ENCODE measurements at places on chromosomes 6 and 20.

DNA sequence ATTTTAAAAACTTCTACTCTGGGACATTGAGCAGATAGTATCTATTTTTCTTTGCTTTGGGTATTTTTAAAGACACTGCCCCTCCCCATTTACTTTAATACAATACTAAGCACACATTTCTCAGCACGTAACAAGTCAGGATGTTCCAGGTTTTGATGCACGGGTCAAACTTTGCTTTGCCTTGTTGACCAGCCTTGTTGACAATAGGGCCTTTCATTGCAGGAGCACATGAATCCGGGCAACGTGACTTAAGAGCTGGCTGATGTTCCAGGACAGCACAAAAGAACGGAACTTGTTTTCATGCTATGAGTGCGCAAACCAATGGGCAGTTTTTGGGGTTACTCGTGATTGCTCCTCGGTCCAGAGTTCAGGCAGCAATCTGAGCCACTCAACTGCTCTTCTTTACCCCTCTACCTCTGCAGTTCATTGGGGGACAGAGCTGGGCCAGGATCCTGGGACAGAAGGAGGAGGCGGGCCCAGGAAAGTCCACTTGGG, 78.6 kb upstream of the SLC22A16 start:
- DNase-seq: no peak

GRCh38 chr6:37990762-37991525, 171.4 kb downstream of the ZFAND3 start:
- DNase-seq: no peak

DNA sequence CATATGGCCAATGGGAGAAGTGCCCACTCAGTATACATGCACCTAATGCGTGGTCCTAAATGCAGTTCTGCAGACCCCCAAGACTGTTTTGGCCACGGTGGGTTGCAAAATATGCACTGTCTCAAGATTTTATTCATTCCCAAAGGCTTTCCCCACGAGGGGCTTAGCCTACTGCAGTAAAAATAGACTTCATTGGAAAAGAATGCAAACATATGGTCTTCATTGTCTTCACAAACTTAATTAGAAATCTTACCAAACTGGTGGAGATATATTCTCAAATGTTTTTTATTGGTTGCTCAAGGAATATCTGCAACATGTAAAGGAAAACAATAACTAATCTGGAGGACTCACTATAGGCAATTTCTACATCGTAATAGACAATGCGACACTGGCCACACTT, 31.6 kb upstream of the PRL start:
- no peak for DNase-seq

DNA sequence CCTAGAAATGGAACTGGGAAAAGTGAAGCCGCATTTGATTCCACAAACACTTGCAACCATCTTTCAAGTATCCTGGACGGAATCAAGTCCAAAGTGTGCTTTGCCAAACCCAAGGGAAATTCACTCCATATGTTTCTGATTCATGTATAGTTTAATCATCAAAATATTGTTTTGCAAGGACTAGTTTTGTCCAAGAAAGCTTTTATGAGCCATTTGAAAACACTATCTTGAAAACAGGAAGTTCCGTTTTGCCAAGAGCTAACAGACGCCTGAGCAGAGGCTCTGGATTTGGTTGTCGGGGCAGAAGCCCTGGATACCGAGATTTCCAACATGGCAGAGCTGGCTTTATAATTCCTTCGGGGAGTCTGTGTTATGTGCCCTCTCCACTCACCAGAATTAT, 251.1 kb downstream of the PHACTR1 start:
- no peak for DNase-seq

DNA sequence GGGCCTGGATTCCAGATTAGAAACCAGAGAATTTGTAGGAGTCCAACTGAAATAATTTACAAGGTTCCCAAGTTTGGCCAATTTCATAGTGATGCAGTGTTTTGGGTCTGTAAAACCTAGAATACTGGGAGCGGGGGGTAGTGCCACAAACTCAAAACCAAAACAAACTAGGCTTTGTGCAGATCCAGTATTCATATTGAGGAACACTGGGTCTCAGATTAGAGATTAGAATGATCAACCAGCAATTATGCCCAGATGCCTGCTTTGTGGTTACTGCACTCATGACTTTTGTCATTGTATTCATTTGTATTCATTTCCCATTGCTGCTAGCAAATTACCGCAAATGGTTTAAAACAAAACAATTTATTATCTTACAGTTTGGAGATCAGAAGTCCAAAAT, 3.2 kb upstream of the NDUFAF4 start:
- no peak for DNase-seq

DNA sequence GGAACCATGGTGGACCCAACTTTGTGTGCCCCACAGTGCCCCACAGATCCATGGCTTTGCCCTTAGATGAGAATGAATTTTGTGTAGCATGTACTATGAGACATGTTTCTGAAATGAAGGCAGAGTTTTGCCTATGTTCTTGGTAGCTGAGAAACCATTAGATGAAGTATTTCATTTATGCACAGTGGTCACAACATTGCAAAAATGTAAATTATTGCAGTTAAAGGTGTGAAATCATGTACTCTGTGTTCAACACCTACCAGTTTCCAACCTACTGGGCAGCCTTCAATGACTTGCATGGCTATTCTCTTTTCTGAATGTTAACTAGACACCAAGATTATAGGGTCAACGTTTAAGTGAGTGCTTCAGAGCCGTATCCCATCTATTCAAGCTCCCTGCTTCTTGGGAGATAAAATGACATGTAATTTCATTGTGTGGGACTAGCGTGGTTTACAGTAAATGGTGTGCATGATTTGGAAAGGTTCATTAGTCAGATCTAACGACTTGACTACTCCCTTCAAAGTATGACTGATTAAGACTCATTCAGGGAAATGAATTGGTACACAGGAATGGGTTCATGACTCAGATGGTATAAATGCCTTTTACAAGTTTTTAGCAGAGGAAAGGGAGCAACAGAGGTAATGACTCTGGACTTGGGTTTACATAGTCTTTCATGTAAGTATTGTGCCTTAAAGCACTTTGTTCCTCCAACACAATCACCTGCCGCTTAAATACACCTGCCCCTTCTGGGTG, 106.1 kb upstream of the AKIRIN2 start:
- no peak for DNase-seq

- no peak for DNase-seq
Observed at GRCh38 chr6:38831865-38832264, 116.8 kb downstream of the DNAH8 start.

DNA sequence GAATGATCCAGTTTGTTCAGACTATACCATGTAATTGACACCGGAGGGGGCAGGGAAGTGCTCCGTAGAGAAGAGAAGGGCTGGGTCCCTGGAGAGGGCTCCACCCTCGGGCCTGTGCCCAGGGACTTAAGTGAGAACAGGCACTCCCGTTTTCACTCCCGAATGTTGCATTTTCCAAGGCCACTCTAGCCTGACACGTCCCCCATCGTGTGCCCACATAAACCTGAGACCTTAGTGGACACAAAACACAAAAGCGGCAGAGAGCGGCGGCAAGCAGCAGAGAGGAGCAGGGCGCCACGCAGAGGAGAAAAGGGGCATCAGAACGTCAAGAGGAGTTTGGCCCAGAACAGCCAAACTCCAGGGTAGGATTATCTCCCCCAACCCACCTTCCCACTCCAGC, 1405.1 kb downstream of the GRIK2 start:
- no peak for DNase-seq

DNA sequence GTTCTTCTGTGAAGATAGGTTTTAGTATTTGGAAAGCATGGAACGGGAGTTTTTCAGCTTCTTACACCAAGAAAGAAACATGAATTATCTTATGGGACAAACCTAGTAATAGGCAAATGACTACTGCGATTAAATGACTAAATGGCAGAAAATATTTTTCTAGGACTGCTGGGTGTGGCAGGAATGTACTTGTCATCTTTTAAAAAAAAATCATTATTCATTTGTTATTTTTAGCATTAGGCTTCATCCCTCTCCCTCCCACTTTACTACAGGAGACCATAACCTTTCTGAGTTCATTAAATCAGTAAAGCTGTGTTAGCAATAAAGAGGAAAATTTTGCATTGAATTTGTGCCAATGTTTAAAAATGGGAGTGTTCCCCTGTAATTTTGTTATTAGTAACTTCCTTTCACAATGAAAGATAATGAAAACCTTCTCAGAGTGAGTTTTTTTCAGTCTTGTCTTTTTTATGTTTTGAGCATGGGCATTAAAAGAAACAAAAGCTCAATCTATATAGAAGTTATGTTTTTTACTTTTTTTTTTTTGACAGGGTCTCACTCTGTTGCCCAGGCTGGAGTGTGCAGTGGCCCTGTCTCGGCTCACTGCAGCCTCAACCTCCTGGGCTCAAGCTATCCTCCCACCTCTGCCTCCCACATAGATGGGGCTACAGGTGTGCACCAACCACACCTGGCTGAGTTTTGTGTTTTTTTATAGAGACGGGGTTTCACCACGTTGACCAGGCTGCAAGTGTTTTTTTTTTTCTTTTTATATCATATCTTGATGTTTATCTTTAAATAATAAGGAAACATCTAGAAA, 105.6 kb upstream of the CLDN20 start:
- DNase-seq: no peak

- DNase-seq: no peak
Observed at GRCh38 chr6:37693546-37694250, 4.0 kb downstream of the MDGA1 start.

- no peak for DNase-seq
Observed at GRCh38 chr6:143322386-143322785, 128.1 kb downstream of the ADAT2 start.

- no peak for DNase-seq
Observed at GRCh38 chr20:51221791-51222408, 199.0 kb upstream of the KCNG1 start.

DNA sequence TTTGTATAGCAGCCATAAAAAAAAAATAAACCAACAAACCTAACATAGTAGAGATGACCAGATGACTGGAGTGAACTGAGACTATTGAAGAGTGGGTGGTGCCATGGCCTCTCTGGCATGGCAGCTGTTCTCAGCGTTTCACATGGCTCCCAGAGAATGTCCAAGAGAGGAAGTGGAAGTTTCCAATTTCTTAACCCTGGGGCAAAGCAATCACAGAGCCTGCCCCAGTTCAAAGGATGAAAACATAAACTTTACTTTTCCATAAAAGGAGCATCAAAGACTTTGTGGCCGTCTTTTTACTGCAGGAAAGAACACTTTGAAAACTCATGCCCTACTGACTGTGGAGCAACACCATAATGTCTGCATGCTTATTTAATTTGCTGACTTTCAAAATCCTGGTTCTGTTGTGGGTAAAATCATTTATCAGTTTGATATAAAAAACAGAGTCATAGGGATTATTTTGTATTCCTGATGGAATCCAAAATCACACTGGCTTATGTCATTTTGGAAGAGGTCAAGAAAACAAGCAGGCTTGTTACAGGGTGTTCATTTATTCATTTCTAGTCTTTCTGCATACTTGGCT, 165.4 kb downstream of the SLC35B3 start:
- DNase-seq: no peak

DNA sequence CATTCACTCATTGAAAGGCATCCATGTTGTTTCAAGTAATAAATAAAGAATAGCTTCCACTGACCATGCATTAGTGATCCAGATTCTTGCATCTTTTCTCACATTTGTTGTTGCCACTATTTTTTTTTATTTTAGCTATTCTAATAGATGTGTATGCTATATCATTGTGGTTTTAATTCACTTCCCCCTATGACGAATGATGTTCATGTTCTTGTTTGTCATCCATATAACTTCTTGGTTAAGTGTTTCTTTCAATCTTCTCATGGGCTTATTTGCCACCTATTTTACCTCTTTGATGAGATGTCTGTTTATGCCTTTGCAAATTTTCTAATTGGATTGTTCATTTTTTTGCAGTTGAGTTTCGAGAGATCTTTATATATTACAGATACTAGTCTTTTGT, 681.2 kb downstream of the HDGFL1 start:
- no peak for DNase-seq

DNA sequence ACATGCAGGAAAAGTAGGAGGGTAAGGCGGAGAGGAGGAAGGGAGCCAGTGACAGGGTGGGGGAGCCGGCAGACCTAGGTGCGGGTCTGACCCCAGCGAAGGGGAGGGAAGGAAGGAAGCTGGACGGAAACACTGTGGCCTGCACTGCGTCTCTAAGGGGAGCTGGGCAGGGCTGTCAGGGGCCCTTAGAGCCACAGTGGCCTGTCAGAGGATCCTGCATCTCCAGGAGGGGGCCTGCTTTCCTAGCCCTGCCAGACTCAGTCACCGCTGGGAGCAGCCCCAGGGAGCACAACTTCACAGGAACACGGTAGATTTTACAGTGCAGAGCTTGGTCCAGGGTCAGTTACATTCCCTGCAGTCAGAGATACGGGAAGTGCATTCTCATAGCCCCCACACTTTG, 118.2 kb downstream of the PACRG start:
- no peak for DNase-seq

GRCh38 chr6:80541181-80541580, 434.7 kb downstream of the BCKDHB start:
- DNase-seq: no peak

DNA sequence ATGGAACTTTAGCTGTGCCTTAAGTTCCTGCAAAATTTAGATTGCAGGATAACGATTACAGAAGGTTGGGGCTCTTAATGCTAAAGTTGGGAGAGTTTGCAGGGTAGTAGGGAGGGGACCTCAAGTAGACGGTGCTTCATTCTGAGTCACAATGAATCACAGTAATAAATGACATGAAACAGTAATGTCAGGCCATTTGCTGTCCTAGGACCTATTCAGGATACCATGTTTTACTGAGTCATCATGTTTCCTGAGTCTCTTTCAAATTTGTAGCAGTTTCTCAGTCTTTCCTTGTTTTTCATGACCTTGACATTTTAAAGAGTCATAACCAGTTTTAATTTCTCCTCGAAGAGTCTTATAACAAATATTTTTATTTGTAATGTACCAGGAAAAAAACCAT, 406.9 kb upstream of the MAP3K7 start:
- no peak for DNase-seq

DNA sequence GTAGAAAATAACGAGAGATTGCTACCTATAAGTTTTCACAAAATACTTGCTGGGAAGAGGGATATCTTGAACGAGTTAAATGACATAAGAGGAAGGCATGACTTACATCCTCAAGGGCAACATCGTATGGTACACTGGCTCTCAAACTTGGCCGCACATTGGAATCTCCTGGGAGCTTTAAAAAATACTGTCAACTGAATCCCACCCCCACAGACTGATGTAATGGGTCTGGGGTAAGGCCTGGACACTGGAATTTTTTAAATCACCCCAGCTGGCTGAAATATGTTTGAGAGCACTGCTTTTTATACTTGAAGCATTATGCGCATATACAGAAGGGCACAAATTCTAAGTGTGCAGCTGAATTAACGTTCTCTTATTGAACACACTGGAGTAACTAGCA, 8.0 kb upstream of the TSHZ2 start:
- no peak for DNase-seq

GRCh38 chr6:41818271-41819054, 31.0 kb downstream of the TOMM6 start:
- DNase-seq: no peak

DNA sequence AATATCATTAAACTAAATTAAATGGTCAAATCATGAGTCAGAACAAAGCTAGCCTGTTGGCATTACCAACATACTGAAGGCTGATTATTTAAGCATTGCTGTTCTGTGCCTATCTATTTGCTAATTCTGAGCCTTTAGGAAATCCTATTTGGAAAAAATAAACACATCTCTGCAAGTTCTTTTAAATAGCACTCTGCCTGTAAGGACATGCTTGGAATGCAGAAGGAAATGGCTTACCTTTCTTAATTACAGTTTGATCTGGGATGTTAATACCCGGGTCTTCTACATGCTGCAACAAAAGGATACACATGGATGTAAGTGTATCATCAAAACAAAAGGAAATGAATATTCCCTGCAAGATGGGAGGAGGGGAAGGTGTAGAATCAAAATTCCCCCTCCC, 8.3 kb downstream of the TFAP2A start:
- no peak for DNase-seq
